Omental fat pad (tissue), 4 donors: ENCODE measurements at places on chromosomes 5 and 9.

DNA sequence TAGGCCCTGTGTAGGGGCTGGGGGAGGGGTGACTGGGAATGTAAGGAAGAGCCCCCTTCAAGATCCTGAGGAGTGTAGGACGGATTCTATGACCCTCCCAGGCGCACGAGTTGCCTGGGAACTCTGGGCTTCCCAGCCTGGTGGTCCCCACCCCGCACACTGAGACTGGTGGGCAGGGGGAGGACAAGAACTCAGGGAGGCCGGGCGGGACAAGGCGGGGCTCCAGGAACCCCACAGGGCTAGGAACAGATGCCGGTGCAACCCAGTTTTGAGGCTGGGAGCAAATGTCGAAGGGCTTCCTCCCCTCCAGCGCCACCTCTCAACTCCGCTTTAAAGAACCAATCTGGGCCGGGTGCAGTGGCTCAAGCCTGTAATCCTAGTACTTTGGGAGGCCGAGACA lies 1.3 kb upstream of the VDAC1 start:
- no peak for DNase-seq

- no peak for DNase-seq
Observed at GRCh38 chr5:142780871-142781270, 10.7 kb downstream of the ARHGAP26 start.

DNA sequence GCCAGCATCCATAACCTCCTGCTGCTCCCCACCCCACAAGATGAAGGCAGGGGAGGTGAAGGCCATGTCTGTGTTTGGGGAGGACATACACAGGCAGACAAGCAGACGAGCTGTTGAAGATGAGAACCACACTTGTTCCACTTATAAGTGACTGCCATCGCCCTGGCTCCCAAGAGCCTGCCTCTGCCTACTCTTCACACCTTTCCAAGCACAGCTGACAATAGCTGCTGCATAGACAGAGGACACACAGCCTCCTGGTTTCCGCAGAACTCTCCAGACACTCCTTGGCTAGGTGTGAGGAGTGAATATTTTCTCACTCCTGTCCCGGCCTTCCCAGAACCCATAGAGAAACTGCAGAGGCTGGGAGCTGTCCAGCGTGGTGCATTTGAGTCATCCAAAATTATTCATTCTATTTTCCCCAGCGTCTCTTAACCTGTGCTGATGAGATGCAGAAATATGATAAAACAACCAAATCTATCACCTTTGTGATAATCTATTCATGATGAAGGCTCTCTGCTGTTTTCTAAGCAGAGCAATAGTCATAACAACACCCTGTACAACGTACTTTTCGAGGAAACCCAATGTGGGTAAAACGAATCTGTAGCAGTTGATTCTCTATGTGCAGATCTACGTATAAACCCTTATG lies 24.7 kb downstream of the KLF9 start:
- DNase-seq, result no peak

- DNase-seq, result no peak
Observed at GRCh38 chr9:77707383-77708063, 59.4 kb upstream of the GNA14 start.

DNA sequence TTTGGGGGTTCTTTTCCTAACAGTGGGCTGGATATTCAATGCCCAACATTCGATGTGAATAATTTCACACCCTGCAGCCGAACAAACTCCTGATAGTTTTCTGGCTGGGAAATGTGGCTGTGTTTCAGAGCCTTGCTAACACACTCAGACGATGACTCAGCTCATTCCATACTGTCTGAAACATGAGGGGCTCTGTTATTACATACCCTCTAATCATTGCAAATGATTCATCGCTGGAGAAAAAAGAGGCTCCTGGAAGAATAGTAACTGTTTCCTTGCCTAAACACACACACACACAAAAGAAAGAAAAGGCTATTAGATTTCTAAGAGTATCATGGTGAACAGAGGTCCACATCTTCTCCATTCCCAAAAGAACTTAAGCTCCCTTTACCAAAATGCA lies 75.8 kb downstream of the OXCT1 start:
- no peak for DNase-seq

- no peak for DNase-seq
Observed at GRCh38 chr9:114335745-114336144, 6.1 kb downstream of the ORM2 start.

DNA sequence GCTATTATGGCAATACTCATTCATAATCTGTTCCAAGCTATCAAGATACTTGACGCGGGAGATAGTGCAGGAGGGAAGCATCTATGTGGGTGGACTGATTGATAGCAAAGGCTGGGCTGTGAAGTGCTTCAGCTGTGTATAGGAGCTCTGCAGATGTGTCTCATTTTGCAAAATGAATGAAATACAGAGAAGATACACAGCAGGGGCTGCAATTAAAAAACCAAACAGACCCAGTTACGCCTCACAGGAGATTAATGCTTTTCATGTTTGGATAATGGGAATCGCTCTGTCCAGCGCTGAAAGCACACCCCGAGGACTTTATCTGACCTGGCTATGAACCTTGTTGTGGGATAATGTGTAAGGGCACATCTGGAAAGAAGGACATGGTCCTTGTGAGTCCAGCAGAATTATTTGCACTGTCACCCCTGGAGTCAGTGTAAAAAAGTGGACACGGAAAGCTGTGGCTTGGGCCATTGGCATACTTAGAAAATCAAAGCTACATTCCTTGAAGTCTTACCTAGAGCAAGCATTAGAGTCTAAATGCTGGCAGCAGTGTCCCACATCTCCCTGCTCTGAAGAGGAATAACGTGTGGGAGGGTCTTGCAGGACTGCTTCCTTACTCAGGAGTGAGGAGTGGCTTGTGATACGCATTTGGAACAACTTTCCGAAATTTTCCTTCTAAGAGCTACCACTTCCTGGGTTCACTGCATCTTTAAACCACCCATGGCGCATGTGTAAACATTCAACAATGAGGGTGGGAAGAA lies 2.6 kb downstream of the SH3RF2 start:
- no peak for DNase-seq

- DNase-seq, result no peak
Observed at GRCh38 chr5:58262226-58262625, 197.7 kb downstream of the PLK2 start.

- DNase-seq, result no peak
Observed at GRCh38 chr5:102523541-102524175, 24.9 kb upstream of the SLCO6A1 start.

- DNase-seq, result no peak
Observed at GRCh38 chr5:20445326-20445860, 457.4 kb upstream of the CDH18 start.

GRCh38 chr5:88671106-88671504 lies 211.9 kb downstream of the MEF2C start:
- DNase-seq, result no peak
